ENCODE measurements at places on chromosomes 16 and 17.

DNA sequence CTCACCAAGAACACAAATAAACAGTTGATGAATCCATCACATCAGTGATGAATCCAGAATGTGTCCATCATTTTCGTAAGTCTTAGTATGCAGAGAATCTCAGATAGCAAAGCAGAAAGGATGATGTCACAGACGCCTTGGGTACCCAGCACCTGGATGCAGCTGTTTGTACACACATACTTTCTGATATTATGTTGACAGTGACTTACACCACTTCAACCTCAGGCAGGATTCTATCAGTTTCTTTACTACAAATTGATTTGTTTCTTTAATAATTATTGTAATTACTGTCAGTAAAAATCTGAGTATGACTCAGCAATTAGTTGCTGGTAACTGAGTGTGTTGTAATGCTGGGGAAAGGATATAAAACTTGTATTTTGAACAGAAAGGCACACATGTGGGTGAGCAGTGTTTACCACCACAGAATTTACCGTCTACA, 159.8 kb downstream of the RPTOR start:
- DNase-seq: no peak

DNA sequence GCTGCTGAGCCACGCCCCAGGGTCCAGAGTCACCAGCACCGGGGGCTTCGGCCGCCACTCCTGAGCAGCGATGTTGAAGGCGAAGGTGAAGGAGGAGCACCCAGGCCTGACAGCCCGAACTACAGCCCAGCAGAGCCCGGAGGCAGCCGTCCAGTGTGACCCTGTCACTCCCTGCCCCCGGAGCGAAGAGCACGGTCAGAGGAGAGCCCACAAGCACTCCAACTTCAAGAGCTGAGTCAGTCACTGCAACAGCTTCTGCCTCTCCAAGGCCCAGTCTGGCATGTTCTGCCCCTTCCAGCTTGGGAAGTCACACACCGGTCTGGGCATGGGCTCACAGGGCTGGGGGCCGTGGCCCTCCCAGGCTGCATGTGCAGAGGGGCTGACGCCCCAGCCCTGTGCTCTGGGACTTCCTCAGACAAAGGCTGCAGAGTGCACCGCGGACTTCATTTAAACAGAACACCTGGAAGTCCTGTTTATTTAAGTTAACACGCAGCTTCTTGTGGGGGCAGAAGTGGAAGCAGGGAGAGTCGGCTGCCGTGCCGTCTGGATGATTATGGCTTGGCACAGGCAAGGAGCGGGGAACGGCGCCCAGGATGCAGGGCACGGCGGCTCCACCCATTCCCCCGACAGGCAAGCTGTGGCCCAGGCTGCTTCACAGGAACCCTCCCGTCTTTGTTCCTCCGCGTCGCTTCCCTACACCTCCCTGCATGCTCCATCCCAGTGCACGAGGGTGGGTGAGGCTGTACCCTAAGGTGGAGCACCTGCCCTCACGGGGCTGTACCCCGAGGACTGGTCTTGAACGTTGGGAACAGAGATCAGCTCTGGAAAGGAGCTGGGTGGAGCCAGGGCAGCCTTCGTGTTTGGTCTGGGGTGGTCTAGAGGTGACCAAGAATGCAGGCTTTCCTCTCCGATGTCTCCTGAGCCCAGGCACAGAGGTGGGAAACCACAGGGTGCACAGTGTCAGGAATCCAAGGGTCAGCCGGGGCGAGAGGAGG, 68.9 kb upstream of the METRNL start:
- DNase-seq: peak; percentile 89

DNA sequence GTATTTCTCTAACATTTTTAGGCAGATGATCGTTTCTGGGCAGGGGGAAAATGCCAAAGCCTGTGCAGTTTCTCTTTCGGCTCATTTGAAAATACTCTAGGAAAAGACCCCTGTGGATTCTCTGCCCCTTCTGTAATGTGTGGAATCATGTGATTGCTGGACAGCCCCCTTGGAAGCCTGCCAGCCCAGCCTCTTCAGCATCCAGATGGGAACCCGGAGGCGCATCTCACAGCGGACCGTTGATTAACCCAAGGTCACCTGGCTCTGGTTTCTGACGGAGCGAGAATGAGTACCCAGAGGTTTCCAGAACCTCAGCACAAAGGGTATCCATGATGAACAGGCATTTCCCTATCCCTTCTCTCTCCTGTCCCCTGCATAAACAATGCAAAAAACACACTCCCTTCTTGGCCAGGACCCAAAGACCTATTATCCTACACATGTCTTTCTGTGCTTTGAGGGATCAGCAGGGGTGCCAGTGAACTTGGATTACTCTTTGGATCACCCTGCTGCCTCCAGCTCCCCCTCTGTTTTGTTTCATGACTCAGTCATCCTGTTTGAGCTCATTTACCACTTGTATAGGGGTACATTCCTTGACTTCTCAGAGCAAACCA, 957.1 kb upstream of the RBFOX1 start:
- no peak for DNase-seq

DNA sequence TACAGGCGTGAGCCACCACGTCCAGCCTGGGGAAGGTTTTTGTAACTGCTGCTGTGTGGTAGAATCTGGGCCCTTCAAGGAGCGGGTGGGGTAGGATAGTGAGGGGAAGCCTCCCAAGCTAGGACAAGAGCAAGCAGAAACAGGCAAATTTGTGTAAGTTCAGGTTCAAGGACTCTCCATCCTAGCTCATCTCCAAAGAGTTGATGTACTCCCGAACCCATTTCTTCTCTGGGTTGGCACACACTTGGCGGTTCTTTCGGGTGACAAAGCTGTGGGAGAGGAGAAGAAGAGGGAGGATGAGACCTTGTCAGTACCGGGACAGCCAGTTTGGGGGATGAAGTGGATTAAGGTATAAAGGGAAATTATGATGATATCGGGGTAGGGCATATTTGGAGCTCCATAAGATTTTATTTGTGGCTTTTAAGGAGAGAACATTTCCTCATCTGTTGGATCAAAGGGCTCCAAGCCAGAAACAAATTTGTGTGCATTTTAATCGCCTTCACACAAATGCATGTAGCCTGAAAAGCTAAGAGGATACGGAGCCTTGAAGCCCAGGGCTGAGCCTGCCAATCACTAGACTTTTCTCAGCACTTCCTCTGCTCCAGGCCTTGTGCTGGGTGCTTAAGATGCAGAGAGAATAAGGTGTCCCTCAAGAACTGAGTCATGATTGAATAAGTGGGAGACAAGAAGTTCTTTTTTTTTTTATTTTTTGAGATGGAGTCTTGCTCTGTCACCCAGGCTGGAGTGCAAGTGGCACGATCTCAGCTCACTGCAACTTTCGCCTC, 3.7 kb upstream of the HEATR9 start:
- DNase-seq: no peak

GRCh38 chr17:21248500-21248899, 4.7 kb downstream of the NATD1 start:
- no peak for DNase-seq

GRCh38 chr16:29738514-29738913, 7.3 kb downstream of the C16orf54 start:
- DNase-seq: no peak
